Activated CD4-positive, alpha-beta T cell treated with anti-CD3 and anti-CD28 coated beads for 4 hours (primary cell): ENCODE measurements at places on chromosomes 7 and 10.

GRCh38 chr7:18590241-18590640, 94.7 kb downstream of the HDAC9 start:
- DNase-seq: no peak

GRCh38 chr7:71618278-71618677, 486.3 kb downstream of the GALNT17 start:
- no peak for DNase-seq

DNA sequence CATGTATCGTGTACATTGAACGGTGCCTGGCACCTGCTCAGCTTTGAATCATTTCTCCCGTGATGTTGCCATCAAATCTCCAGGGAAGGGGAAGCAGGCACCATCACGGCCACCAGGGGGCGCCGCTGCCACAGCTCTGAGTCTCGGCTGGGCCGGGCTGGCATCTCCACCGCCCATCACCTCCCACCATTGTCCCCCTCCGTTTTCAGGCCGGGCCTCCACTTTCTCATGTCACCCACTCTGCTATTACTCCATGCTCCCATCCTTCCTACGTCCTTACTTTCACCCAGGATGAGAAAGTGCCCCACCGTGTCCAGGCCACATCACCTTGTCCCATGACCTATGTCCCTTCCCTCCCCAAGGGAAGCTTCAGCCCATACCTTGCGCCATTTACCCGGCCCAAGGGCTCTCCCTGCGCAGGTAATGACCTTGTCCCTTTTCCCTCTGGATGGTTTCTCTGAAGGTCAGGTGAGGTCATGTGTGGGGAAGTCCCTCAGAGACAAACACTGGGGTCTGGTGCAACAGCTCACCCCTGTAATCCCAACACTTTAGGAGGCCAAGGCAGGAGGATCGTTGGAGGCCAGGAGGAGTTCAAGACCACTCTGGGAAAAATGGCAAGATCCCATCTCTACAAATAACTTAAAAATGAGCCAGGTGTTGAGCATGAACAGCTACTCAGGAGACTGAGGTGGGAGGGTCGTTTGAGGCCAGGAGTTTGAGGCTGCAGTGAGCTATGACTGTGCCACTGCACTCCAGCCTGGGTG, 31.8 kb upstream of the OCM2 start:
- DNase-seq: peak; percentile 73

DNA sequence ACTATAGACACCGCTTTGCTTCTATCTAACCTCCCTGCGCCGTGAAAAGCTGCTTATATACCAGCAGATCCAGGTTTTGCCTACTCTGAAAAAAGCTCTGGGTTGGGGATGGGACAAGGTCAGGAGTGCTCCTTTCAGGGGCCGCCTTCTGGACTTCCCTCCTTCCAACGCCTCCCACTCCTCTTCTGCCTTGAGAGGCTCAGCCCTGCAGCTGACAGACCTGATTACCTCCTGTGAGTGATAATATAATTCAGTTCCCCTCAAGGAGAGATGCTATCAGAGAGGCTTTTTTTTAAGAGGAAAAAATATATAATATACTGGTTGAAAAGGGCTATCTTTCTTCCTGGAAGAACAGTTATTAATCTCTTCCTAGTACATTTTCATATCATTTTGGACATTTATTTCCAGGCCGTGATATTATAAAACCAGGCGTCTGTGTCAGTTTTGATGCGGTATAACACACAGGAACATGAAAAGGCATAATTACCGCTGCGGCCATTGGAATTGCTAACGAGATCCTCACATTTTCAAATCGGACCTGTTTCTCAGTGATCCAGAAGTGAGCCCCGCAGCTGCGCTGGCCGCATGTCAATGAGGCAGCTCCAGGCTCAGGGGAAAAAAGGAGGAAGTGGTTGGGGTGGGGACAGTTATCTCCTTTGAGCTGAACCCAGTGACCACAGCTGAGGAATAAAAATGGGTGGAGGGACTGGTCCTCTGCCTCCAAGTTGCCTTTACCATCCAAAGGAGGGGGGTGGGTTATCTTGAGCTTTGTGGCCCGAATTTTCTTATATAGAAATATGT, 457.1 kb downstream of the TYW1 start:
- no peak for DNase-seq

DNA sequence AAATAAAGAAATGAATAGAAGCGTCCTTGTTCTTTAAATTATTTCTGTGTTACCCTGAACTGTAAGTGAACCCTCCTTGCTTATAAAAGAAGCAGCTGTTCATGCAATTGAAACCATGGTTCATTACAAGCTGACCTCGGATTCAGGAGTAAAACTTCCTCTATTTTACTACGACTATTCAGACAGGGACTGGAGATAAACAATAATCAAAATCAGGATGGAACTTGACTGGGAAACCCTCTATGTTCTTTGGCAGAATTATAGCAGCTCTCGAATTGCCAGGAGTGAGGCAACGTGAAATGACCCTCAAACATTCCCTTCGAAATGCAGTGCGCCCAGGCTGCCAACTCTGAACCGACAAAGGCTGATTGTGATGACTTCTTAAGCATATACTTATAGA, 172.1 kb downstream of the CYP26A1 start:
- DNase-seq: no peak

DNA sequence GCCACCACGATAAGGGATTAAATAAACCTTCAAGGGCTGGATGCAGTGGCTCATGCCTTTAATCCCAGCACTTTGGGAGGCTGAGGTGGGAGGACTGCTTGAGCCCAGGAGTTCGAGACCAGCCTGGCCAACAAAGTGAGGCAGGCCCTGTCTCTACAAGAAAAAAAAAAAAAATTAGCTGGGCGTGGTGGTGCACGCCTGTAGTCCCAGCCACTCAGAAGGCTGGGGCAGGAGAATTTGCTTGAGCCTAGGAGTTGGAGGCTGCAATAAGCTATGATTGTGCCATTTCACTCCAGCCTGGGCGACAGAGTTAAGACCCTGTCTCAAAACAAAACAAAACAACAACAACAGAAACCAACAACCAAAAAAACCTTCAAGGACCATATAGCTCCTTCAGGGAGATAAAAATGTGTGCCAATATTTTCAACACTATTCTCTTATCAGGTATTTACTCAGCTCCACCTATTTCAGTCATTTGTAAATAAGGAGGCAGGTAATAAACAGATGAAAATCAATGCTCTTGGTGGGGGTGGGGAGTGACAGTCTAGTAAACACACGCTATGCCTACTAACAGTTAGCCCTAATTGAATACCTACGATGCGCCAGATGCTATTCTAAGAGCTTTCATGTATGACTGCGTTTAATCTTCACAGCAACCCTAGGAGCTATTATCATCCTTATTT, 13.2 kb downstream of the BAIAP2L1 start:
- no peak for DNase-seq

DNA sequence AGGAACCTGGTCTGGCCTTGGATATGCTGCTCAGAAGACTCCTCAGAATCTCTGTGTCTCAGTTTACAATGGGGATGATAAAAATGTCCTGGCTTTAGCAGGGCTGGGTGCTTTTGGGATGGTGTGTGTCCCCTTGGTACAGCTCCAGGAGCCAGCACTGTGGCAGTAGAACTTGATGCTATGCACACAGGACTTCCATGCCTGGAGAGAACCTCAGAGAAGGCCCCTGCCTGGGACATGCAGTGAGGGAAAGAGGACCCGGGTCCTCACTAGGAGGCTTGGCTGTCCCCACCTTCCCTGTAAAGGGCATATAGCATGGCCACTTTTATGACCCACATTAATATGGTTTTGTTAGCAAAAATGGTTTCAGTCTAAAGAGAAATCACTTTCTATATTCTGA, 100.5 kb downstream of the GLRX3 start:
- DNase-seq: no peak

- DNase-seq: no peak
Measured at GRCh38 chr7:38744746-38745145, 113.6 kb upstream of the AMPH start.

GRCh38 chr10:63684257-63684936, 163.2 kb downstream of the REEP3 start:
- DNase-seq: no peak

DNA sequence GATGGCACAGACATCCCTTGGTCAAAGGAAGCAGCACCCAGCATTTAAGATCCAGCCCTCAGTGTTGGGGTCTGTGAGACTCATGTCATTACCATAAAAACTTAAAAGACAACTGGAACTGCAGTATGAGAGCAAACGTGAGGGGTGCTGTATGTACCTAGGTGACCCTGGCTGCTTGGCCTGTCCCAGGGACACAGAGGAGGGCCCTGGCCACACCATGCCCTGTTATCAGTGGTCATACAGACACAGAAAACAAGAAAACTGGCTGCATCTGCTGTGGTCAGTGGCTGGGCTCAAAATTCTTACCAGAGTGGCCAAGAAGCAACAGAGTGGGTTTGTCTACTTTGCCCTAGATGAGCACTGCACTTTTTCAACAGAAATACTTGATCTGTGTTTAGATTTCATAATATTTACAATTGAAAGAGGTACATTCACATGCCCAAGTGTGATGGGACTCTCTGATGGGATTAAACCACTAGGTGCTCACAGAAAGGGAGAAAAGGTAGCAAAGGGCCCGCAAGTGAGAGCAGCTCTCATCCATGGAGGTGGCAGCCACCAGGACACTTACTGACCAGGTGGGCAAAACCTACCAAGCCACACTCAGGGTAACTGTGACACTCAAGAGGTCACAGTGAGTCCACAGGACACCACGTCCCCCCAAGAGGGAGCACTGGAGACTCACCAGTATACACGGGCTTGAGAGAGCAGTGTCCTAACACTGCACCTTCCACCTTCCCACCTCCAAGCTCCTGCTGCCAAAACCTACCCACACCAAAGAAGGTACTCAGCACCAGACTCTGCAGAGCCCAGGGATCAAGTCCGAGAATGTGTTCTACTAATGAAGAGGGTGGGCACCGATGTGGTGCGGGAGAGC, 68.1 kb upstream of the CAMK2B start:
- no peak for DNase-seq
